ENCODE measurements at places on chromosomes 4 and X. TPM values are rescaled to one million over a fixed set of nuclear protein-coding genes. Genes with fewer than 3 reads are reported as not detected.

GRCh38 chr4:5034206-5034605 is 14.9 kb upstream of the CYTL1 start:
- no peak for DNase-seq

DNA sequence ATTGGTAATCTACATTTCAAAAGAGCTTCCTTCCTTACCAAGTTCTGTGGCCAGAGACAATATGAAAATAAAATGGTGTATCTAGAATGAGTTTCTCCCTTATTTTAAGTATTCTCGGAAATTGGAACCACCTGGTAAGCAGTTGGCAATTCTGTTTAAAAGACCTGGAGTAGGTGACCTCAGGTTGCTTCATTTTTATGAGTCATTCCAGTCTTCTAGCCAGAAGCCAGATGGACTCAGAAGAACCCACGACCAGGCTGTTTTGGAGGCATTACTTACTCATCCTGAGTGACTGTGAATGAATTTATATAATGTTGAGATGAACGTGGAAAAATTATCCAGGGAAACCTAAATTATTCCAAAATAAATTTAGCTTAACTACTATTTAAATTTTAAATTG is 9.1 kb downstream of the BMPR1B start:
- DNase-seq: no peak

GRCh38 chrX:133350751-133351150 is 64.5 kb downstream of the GPC4 start:
- DNase-seq: no peak

GRCh38 chrX:40875476-40875875 is 140.1 kb upstream of the MED14 start:
- no peak for DNase-seq

DNA sequence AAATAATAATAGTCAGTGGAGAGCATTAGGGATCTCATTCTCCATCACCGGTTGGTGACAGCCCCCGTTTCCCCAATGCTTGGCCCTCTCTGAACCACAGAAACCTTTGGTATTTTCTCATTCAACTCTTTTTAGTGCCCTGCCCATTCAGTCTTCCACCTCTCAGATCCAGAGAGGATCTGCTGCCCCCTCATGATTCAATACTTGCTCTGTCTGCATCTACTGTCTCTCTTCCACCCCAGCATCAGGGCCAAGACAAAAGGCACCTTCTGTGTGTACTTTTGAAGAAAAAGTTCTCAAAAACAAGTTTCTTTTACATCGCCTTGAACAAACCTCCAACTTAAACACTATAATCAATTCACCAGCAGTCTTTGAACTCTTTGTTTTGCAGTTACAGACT is 19.3 kb downstream of the CLTRN start:
- DNase-seq: no peak

DNA sequence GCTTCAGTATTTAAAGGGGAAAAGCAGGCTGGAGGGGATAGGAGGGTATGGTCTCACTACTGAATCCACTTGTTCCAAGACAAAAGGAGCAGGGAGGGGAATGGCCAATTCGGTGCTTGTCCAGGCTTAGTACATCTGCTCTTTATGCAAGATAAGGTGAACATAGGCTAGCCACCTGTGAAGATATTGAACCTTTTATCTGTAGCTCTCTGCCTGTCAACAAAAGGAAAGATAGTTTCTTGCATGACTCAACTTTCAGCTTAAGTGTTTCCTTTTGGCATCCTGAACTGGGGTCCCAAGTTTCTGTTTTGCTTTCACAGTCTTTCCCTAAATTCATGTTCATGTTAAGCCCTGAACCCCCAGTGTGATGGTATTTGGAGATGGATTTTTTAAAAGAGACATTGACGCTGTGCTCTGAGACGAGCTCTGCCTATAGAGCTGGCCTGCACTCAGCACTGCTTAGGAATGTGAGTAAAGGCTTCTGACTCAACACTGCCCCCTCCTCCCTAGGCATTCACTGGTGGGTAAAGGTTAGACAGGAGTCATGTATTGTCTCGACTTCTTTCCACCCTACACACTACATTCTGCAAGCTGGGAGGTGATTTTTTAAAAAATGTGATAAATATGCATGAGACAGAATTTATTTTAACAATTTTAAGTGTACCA is 28.2 kb downstream of the FAM149A start:
- DNase-seq: no peak

- no peak for DNase-seq
Observed at GRCh38 chr4:182569561-182569960, 326.4 kb downstream of the TENM3 start.

DNA sequence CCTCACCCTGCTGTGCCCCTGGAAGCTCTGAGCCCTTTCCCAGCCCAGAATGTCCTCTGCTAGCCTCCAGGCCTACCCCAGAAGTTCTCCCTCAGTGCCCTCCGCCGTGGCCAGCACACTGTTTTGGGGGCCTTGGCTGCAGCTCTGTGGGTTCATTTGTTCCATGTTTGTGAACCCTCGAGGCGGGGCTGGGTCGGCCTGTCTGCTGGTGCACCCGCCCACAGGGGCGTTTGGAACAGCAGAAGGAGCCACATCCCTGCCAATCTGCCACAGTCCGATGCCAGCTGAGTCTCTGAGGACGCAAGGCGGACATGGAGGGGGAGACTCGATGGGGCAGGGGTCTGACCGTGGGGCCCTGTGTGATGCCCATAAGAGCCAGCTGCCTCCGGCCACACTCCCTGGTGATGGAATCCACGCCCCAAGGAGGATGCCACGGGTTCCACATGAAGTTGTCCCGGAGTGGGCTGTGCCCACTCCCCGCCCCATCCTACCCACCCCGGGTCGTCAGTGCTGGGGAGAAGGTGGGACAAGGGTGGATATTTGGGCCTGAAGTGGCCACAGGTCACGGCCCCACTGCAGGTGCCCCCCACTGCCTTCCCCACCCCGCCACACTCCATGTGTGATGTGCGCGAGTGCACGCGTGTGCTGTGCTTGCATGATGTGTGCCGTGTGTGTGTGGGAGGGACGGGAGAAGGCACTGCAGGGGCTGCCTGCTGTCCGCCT is 7.1 kb downstream of the ATP5ME start:
- DNase-seq: no peak

DNA sequence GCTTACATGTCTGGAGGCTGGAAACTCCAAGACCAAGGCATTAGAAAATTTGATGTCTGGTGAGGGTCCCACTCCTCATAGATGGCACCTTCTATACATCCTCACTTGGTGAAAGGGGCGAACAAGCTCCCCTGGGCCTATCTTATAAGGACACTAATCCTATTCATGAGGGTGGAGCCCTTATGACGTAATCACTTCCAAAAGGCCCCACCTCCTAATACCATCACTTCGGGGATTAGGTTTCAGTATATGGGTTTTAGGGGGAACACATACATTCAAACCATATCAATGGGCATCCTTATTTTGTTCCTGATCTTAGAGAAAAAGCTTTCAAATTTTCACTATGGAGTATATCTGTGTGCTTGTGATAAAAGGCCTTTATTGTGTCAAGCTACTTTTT is 39.0 kb upstream of the ALG13 start:
- DNase-seq: no peak

DNA sequence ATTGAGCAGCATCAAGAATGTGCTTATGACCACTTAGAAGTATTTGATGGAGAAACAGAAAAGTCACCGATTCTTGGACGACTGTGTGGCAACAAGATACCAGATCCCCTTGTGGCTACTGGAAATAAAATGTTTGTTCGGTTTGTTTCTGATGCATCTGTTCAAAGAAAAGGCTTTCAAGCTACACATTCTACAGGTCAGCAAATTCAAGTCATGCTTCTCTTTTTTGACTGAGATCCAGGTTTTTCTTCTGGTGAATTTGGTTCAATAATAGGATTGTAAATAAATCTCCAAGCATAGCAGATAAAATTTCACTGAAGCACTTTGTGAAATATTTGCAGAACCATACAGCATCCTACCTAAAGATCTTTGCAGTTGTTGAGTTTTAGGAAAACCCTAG is 218.1 kb downstream of the TLL1 start:
- no peak for DNase-seq

DNA sequence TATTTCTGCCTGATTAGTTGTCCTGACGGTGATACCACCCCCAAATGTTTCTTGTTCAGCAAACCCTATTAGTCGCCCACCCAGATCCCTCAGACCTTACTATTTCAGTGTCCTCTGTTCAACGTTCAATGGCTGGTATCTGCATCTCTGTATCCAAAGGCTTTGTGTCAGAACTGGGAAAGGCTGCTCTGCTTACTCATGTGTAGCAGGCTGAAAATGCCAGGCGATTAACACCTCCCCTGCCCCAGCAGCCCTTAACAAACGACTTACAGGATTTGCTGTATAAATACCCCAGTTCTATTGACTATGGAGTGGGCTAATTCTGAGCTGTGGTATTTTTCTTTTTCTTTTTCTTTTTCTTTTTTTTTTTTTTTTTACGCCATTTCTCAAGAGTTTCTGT is 415.0 kb downstream of the ZNF674 start:
- no peak for DNase-seq

GRCh38 chr4:48030470-48030869 is 13.9 kb downstream of the NIPAL1 start:
- DNase-seq: no peak

BTC gene
- 6.9 TPM for polyA plus RNA-seq

PDE6B gene
- polyA plus RNA-seq: 48.6 TPM

PPP1R3F gene
- 4.8 TPM for polyA plus RNA-seq

FABP2 gene
- 1.2 TPM for polyA plus RNA-seq

QDPR gene
- 33.6 TPM for polyA plus RNA-seq

DCAF12L2 gene
- polyA plus RNA-seq: 2.7 TPM

NSUN7 gene
- 4.0 TPM for polyA plus RNA-seq
